ENCODE measurements at places on chromosomes 1 and 21.

- no peak for DNase-seq
These were observed 609.6 kb downstream of the BRINP3 start for GRCh38 chr1:189868021-189868420.

GRCh38 chr1:111570781-111571181 is 48.8 kb upstream of the RAP1A start:
- no peak for DNase-seq

DNA sequence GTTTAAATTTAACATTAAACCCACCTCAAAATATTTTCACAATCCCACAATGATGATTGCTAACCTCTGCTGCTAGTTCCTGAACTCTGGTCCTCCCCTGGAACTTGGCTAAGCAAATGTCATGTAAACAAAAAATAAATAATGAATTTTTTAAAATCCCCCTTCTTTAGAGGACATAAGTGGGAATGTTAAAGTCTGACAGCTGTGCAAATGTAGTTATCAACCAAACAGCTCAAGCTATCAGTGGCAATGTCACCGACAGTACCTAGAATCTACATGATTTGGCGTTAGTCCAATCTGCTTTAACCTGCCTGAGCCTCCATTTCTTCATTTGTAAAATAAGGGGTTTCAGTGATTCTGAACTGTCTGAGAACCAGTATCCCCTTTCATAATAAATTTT is 67.7 kb downstream of the GDAP2 start:
- DNase-seq = no peak

GRCh38 chr21:46120301-46121285 is 22.7 kb downstream of the COL6A2 start:
- DNase-seq = no peak

DNA sequence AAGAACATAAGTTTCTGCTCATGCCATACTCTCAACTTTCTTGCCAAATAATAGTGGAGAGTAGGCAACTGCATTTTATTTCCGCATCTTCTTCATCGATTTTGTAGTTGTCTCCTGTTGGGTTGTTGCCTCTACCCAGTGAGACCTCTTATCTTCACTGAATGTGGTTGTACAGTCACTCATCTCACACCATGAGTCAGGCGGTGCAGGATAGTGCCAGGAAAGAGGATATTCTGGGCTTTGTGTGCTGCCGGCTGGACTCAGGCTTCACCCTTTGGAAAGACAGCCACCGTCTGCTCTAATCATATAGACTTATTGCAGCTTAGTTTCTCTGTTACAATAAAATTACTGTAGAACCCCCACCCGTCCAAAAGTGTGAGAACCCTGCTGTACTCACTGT is 154.3 kb upstream of the USP24 start:
- no peak for DNase-seq

- no peak for DNase-seq
These were observed 207.4 kb downstream of the APP start for GRCh38 chr21:25963181-25963580.

DNA sequence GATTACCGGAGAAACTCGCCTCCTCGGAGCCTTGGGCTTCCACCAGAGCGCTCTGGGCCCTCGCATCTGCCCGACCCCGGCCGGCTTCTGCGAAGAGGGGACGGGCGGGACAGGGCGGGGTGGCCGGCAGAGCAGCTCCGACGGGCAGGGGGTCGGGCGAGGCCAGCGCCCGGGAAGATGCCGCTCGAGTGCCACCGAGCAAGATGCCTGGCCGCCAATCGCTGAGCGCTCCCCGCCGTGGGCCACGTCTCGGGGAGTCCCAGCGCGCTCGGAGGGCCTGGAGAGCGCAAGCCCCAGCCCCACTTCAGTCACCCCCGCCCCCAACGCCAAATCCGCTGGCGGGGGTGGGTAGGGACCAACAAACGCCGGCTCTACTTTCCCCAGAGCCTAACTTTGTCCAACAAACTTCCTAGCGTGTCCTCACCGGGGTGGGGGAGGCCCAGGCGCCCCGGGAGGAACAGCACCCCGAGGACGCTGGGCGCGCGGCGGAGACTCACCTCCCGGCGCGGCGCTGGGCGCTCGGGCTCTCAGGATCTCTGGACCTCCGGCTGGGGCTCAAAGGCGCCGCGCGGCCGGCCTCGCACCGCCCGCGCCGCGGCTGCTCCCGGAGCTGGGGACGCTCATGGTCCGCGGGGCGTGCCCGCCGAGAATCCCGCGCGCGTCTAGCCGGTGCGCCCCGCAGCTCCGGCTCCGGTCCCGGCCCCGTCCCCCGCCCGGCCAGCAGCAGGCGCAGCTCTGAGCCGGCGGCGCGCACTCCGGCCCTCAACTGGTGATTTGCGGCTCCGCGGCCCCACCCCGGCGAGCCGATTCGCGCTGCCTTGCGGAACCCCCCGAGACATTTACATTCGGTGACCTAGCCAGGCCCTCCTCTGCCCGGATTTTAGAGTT is at the start of gene BCAR3:
TSS of gene BCAR3 (minus strand) at position 737 of the 888 bp plus-strand sequence. CDS start 6,907 bp downstream, outside the sequence.
- peak; percentile 62 for DNase-seq

DNA sequence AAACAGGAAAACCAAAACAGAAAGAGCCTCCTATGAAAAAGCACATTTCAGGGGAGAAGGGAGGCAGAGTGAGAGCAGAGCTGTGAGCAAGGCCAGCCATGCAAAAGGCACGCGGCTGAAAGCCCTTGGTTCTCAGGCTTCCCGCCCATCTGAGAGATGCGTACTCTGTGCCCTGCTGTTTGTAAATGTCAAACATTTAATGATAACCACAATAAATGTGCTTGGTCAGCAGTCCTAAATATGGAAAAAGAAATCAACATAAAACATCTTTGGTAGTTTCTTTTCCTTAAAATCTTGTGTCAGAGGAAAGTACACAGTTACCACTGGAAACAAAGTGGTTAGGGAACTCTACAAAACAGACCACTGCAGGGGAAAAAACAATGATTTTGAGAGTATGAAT is 283.1 kb downstream of the DSCAM start:
- DNase-seq = no peak

DNA sequence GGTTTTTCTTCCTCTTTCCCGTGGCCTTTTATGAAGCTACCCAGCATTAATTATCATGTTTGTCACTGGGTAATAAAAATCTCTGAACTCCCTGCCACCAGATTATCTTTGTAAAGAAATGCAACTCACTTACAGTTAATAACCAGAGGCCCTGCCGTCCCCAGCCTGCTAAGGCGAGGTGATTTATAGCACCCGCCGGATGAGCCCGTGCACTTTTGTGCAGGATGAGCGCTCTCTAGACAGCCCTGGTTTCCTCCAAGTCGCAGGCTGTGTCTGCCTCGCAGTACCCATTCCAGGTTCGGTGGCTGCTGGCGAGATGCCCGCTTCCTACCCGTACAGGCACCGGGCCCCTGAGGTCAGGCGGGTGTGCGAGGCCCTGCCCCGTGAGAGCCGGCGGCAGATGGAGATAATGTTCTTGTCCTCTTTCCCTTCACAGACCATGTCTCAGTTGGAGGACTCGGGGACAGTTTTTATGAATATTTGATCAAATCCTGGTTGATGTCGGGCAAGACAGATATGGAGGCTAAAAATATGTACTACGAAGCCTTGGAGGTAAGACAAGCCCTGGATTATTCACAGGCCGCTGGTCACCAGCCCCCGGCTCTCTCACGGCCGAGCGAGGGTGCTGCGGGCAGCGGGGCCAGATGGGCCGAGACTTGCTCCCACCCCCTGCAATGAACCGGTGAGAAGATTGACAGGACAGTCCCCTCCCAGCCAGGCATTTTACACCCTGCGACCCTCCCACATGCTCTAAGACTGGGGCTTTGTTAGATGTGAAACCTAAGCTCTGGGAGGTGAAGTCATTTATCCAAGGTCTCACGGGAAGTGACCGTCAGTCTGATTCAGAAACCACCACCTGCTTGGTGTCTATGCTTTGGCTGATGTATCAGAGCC is 28.5 kb upstream of the SELENON start:
- no peak for DNase-seq

DNA sequence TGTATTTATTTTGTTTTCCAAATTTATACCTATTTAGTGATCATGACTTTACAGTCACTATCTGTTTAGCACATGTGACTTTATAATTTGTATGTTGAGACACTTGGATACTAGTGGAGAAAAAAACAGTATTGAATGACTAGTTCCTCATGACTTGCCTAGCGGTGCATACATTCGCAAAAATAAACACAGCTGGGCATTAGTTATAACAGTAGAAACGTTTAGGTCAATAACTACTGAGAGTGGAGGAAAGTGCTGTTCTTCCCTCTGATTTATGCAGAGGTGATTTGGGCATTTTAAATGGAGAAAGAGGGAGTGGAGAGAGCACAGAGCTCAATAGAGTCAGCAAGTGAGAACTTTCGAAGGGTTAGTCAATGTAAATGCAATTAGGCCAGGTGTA is 1679.0 kb upstream of the B3GALT2 start:
- no peak for DNase-seq
